ENCODE measurements at places on chromosomes 3 and 15. TPM values are rescaled to one million over a fixed set of nuclear protein-coding genes. Genes with fewer than 3 reads are reported as not detected.

SLC15A2 gene
- total RNA-seq = 0.69 TPM

CCR8 gene
- 1.3 TPM for total RNA-seq

HIGD2B gene
- total RNA-seq = 0.28 TPM

LRRC34 gene
- 0.52 TPM for total RNA-seq

A4GNT gene
- total RNA-seq = not detected

FMN1 gene
- total RNA-seq = 0.39 TPM

FGF12 gene
- total RNA-seq = not detected

CCDC191 gene
- total RNA-seq = 3.6 TPM

MESD gene
- total RNA-seq = 10.2 TPM

BNC1 gene
- total RNA-seq = not detected

SCN11A gene
- 0.08 TPM for total RNA-seq

SPTBN5 gene
- 2.2 TPM for total RNA-seq

CCR2 gene
- 0.99 TPM for total RNA-seq

LOXL1 gene
- 3.0 TPM for total RNA-seq

SLC6A20 gene
- not detected for total RNA-seq

UBE2E2 gene
- total RNA-seq = 20.2 TPM

CHSY1 gene
- total RNA-seq = 5.8 TPM

RFTN1 gene
- 55.7 TPM for total RNA-seq

UCN2 gene
- not detected for total RNA-seq

RNF123 gene
- 29.7 TPM for total RNA-seq

GATM gene
- total RNA-seq = 0.70 TPM

TRPM1 gene
- not detected for total RNA-seq

Data from CD4-positive, alpha-beta T cell (primary cell).